ENCODE measurements at places on chromosomes 3 and 15. TPM values are rescaled to one million over a fixed set of nuclear protein-coding genes. Genes with fewer than 3 reads are reported as not detected.

Gene CMTM7
- 11.4 TPM for total RNA-seq

Gene GOLGA8R
- 2.0 TPM for total RNA-seq

Gene COL8A1
- total RNA-seq = 2.4 TPM

Gene PRSS50
- total RNA-seq = 1.1 TPM

Gene SH2D7
- not detected for total RNA-seq

Gene TF
- 373 TPM for total RNA-seq

Gene ATOSA
- 26.0 TPM for total RNA-seq

Gene KCNAB1
- 0.80 TPM for total RNA-seq

- DNase-seq = peak; percentile 56
- H3K27me3 ChIP-seq = no peaks in the 10 kb centered on the region
- peak overlapping the region; percentile 24 for H3K27ac ChIP-seq
- H3K36me3 ChIP-seq = no peaks in the 10 kb centered on the region
- H3K4me3 ChIP-seq = no peak overlapping the region
- H3K4me1 ChIP-seq = no peaks in the 10 kb centered on the region
Observed at GRCh38 chr3:143036557-143036956, 35.2 kb downstream of the U2SURP start.

- H3K27me3 ChIP-seq = no peaks in the 10 kb centered on the region
- no peaks in the 10 kb centered on the region for H3K36me3 ChIP-seq
- H3K4me1 ChIP-seq = peaks cover 5% of the 10 kb centered on the region
- H3K27ac ChIP-seq = no peak overlapping the region
- H3K4me3 ChIP-seq = no peak overlapping the region
- DNase-seq = no peak
Observed at GRCh38 chr3:63442918-63443317, 164.8 kb downstream of the SYNPR start.

GRCh38 chr15:78893538-78893937 lies 20.8 kb downstream of the MORF4L1 start:
- no peaks in the 10 kb centered on the region for H3K27me3 ChIP-seq
- H3K4me3 ChIP-seq = no peak overlapping the region
- H3K27ac ChIP-seq = no peak overlapping the region
- no peak for DNase-seq
- H3K36me3 ChIP-seq = peaks cover 9% of the 10 kb centered on the region
- no peaks in the 10 kb centered on the region for H3K4me1 ChIP-seq

GRCh38 chr3:197259096-197259495 lies 39.3 kb downstream of the DLG1 start:
- no peak overlapping the region for H3K4me3 ChIP-seq
- H3K27ac ChIP-seq = no peak overlapping the region
- DNase-seq = no peak
- H3K36me3 ChIP-seq = no peaks in the 10 kb centered on the region
- H3K4me1 ChIP-seq = peaks cover 8% of the 10 kb centered on the region
- H3K27me3 ChIP-seq = no peaks in the 10 kb centered on the region

GRCh38 chr3:166478356-166478755 lies 641.1 kb upstream of the BCHE start:
- H3K27ac ChIP-seq = no peak overlapping the region
- no peaks in the 10 kb centered on the region for H3K36me3 ChIP-seq
- no peak for DNase-seq
- no peaks in the 10 kb centered on the region for H3K4me1 ChIP-seq

GRCh38 chr3:187759601-187760000 lies 14.3 kb upstream of the BCL6 start:
- no peaks in the 10 kb centered on the region for H3K27me3 ChIP-seq
- no peak overlapping the region for H3K27ac ChIP-seq
- H3K4me1 ChIP-seq = peaks cover 7% of the 10 kb centered on the region
- no peak for DNase-seq

GRCh38 chr3:108106031-108106430 lies 15.2 kb upstream of the CD47 start:
- H3K27ac ChIP-seq = no peak overlapping the region
- no peaks in the 10 kb centered on the region for H3K36me3 ChIP-seq
- H3K27me3 ChIP-seq = no peaks in the 10 kb centered on the region
- H3K4me3 ChIP-seq = no peak overlapping the region
- no peak for DNase-seq
- H3K4me1 ChIP-seq = no peaks in the 10 kb centered on the region

DNA sequence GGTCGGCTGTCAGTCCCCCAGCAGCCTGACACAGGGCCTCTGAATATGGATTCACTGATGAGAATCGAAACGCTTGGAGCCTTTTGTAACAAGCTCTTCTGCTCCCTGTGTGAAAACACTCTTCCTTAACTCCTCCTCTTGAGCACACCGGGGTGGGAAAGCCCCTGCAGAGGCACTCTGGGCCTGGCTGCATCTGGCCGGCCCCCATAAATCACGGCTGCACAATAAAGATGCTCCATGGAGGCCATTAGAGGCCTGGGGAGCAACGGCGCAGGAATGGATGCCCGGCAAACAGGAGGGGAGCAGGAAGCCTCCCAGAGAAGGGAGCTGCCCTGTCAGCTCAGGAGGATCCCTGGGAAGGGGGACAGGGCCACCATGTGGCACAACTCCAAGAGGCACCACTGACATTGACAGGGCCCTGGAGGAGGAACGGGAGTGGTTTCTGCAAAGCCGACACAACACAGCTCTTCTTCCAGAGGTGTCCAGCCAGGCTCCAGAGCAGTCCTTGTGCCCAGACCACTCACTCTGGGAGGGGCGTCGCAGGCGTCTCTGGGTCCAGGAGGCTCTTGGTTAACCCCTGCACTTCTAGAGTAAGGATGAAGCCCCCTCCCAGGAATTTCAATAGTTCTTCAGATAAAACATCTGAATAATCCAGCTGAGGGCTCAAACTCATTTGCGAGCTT lies 509.3 kb upstream of the PPP2R3A start:
- H3K4me1 ChIP-seq = no peaks in the 10 kb centered on the region
- H3K27ac ChIP-seq = no peak overlapping the region
- no peaks in the 10 kb centered on the region for H3K36me3 ChIP-seq
- peak; percentile 35 for DNase-seq

- H3K36me3 ChIP-seq = no peaks in the 10 kb centered on the region
- H3K27me3 ChIP-seq = no peaks in the 10 kb centered on the region
- H3K4me1 ChIP-seq = peaks cover 16% of the 10 kb centered on the region
- no peak overlapping the region for H3K27ac ChIP-seq
- no peak for DNase-seq
Observed at GRCh38 chr3:120446891-120447668, 3.7 kb downstream of the FSTL1 start.

DNA sequence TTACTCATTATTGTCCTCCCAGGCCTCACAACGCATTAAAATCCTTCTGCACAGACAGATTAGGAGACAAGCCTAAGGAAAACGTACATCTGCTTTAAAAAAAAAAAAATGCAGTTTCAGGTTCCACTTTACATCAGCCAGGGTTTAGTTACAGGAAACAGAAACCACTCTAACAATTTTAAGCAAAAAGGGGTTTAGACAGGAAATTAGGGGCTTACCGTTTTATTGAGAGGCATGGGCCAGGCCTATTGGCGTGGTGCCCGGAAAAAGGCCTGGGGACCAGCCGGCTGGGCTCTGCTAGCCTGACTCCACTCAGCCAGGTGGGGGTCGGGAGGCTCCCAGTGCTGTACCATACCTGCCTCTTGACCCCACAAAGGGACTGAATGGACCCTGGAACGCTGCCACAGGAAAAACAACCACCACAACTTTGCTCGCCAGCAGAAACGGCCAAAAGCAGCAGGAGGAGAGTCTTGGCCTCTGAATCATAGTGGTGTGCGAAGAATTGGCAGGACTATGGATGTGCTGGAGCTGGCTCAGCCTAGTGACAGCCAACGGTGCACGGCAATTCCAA lies 124.3 kb downstream of the CHSY1 start:
- H3K27me3 ChIP-seq = no peaks in the 10 kb centered on the region
- no peaks in the 10 kb centered on the region for H3K36me3 ChIP-seq
- no peak overlapping the region for H3K4me3 ChIP-seq
- peak; percentile 61 for DNase-seq
- H3K4me1 ChIP-seq = peaks cover 14% of the 10 kb centered on the region

DNA sequence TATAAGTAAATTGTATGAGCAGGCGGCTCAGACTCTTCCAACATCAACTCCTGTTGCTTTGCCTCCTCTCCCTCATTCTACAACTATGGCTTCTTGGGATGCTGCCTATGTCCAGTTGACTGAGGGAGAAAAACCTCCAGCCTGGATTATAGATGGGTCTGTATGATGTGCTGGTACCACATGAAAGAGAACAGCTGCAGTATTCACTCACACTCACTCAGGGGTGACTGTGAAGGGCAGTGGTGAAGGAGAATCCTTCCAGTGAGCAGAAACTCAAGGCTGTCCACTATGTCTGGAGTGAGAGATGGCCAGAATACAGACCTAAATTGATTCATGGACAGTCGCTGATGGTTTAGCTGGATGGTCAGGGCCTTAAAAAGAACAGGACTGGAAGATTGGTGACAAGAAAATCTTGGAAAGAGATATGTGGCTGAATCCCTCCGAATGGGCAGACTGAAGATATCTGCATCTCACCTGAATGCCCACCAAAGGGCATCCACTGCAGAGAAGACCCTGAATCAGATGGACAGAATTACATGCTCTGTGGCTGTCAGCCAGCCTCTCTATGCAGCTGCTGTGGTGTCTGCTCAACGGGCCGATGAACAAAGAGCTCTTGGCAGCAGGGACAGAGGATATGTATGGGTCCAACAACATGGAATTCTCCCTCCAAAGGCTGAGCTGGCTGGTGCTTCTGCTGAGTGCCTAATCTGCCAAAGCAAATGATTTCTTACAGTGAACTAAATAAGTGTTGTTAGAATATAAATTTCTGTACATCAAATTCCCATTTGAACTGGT lies 1.9 kb upstream of the BCL2L10 start:
- H3K27me3 ChIP-seq = peaks cover 4% of the 10 kb centered on the region
- peaks cover 11% of the 10 kb centered on the region for H3K4me1 ChIP-seq
- H3K27ac ChIP-seq = no peak overlapping the region
- no peaks in the 10 kb centered on the region for H3K36me3 ChIP-seq
- no peak overlapping the region for H3K4me3 ChIP-seq

DNA sequence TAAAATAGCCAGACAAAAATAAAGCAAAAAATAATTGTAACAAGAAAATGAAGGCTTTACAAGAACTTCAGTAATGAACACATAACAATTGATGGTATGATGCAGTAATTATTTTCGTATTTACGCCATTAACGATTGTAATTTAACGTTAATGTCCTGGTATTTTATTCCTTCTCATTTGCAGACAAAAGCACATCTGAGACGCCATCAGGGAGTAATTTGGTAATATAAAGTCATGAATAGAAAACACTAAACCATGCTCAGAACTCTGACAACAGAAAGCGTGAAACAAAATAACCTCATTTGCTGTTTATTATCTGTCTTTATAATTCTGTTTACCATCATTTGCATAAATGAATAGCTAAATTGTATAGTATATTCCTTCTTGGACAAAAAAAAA lies 336.6 kb upstream of the THRB start:
- H3K4me3 ChIP-seq = no peak overlapping the region
- no peak for DNase-seq
- peaks cover 45% of the 10 kb centered on the region for H3K27me3 ChIP-seq
- no peak overlapping the region for H3K27ac ChIP-seq
- H3K4me1 ChIP-seq = no peaks in the 10 kb centered on the region

DNA sequence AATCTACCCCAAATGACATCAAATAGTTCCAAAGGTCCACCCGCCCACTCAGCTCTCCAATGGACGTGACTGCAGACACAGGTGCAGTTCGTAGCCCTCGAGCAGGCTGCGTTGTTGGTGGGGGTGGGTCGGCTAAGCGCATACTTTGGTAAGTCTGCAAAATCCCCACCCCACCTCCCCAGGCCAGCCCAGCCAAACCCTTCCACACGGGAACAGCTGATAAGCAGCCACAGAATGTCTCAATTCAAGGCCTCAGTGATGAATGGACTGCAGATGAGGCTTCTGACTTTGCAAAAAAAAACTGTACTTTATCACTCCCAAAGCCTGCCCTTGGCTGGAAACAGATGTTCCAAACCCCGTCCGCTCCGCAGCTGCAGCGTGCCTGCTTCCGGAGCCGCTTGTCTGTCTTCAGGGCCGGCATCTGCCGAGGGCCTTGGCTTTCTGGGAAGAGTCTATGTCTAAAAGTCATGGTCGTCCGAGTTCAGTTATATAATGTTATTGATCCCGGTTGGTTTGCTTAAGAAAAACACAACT lies 38.2 kb downstream of the PCSK6 start:
- no peaks in the 10 kb centered on the region for H3K27me3 ChIP-seq
- peak; percentile 64 for DNase-seq
- peaks cover 35% of the 10 kb centered on the region for H3K4me1 ChIP-seq

DNA sequence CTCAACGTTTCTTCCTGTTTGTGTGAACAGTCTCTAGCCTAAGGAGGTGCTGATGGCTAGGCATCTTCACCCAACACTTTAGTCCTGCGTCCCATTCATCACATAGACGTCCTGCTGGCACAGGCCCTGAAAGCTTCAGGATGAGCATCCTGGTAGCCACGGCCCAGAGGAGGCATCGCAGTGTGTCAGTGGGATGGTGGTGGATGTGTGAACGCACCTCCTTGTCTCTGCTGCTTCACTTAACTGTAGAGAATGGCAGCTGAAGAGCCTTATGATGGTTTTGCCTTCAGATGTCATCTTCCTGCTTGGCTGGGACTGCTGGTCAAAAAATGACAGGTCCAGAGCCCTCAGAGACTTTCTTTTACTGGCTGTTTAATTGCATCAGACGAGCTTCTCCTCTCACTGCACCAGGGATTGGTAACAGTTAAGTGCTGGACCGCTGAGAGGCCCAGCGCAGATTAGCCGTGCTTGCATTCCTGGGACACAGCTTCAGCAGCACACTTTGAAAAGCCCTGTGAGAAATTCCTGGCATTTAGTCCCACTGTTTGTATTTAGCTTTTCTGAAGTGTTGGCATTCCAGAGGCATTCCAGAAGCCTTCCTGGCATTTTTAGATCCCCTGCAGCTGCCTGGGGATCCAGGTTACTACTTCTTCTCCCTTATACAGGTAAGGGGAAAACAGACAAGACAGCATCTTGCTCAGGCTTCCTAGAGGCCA lies 132.4 kb upstream of the PLXNA1 start:
- H3K4me3 ChIP-seq = no peak overlapping the region
- H3K27me3 ChIP-seq = no peaks in the 10 kb centered on the region
- peaks cover 15% of the 10 kb centered on the region for H3K4me1 ChIP-seq
- no peaks in the 10 kb centered on the region for H3K36me3 ChIP-seq
- H3K27ac ChIP-seq = no peak overlapping the region
